OCI-M1 (cell line): ENCODE measurements at places on chromosomes 6 and 20.

- no peak for DNase-seq
Measured at GRCh38 chr6:21999741-22000140, 297.1 kb downstream of the PRL start.

DNA sequence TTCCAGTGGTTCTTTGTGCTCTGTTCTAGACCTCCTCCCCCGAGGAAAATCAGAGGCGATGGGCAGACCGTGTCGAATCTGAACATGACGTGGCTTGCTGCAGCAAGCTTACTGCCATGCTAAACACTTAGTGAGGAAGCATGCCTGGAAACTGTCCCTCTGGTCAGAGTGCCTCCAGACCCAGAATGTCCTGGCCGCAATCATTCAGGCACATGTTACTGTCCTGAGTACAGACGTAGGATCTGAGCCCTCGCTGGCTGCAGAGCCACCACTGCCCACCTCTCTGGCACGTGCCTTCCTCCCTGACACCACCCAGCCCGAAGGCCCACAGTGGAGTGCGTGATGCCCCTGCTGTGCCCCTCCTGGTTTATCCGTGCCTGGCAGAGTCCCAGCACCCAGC, 163.6 kb downstream of the SYNDIG1 start:
- DNase-seq = no peak

GRCh38 chr6:6057442-6058053, 50.8 kb upstream of the NRN1 start:
- peak; percentile 82 for DNase-seq

DNA sequence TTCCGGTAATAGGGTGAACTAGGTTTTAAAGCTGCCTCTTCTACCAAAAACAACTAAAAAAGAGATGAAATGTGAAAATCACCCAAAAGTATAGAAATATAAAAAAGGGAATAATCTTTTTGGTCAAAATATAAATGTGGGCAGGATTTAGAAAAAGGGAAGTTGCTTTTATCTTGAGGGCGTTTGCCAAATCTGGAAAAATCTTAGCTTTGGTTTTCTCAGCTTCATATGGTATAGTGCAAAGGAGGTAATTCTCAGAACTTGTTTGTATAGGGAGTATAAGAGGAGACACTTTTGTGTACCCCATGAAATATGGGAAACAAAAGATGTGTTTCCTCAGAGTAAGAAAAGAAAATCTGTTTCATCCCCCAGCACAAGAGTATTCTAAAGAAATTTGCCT, 54.2 kb upstream of the TRIM26 start:
- DNase-seq = peak; percentile 57

- DNase-seq = peak; percentile 73
Measured at GRCh38 chr6:87333591-87334181, 4.6 kb upstream of the GJB7 start.

DNA sequence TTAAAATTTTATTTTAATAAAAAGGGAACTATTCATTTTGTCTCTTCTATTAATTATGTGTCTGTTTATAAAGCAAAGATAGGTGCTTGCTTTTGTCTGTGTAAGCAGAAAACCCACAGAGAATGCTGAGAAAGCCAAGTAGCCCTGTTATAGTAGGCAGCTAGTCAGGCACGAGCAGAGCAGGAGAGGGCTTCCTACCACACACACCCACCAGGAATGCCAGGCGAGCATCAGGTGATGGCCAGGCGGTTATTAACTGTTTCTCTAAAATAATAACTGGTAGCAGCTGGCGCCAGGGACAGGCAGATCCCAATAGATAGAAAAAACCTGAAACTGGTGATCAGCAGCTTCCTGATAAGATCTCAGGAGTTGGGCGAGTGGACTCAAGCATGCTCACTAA, 15.7 kb downstream of the C6orf15 start:
- no peak for DNase-seq

DNA sequence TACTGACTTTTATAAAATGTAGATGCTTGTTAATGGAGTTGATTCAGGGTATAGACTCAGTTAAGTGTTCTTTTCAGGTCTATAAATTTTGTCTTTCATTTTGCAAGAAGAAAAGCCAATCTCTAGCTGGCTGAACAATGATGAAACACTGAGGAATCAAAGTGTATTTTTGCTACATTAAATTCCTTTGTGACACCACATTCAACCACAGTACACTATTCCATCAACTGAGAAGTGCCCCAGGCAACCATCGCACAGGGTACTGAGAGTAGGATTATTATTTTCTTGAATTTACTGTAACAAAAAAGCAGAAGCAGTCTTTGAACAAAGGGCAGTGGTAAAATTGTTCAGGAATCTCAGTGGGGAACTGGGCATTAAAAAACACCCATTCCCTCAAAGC, 83.6 kb downstream of the PREP start:
- no peak for DNase-seq

GRCh38 chr20:21521596-21522480, 8.0 kb upstream of the NKX2-2 start:
- no peak for DNase-seq

DNA sequence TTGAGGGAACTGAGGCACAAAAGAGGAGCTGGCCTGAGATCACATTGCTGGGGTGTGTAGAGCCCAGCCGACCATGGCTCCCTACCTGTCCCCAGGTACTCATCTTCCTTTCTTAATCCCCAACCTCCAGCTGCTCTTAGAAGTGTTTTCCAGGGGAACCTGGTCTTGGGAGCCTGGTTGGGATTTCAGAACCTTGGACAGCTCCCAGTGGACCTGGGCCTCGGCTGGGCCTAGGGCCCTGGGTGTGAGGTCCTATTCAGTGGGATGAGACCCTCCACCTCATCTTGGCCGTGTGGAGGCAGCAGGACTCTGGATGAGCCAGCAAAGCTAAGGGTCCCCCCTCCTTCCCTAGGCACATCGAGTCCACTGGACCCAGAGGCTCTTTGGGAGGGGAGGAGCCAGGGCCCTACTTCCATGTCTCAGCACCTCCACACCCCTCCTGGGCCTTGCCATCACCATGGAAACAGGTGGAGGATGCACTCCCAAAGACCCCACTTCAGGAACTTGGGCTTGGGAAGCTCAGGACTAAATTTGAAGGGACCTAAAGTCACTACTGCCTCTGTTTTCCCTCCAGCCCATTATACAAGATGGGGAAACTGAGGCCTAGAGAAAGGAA, 38.5 kb downstream of the DLGAP4 start:
- DNase-seq = peak; percentile 59

- no peak for DNase-seq
Measured at GRCh38 chr6:14943116-14943515, 302.8 kb upstream of the JARID2 start.

- DNase-seq = peak; percentile 56
Measured at GRCh38 chr6:42452171-42453030, 675 bp upstream of the TRERF1 start.

GRCh38 chr20:6700563-6701329, 66.7 kb upstream of the BMP2 start:
- peak; percentile 77 for DNase-seq

DNA sequence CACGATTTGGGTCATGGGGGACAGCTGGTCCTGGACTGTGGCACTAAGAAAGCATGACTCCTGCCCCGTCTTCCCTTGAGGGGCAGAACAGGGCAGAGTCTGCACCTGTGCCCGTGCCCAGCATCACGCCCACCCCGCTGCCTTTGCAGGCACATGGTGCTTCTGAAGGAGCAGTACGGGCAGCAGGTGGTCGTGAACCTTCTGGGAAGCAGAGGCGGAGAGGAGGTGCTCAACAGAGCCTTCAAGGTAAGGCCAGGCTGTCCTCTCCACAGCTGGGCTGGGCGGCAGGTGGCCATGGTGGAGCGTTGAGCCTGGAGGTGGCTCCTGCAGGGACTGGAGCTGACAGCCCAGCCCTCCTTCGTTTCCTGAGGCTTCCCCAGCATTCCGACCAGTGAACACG, 77.4 kb downstream of the SYNJ2 start:
- no peak for DNase-seq

DNA sequence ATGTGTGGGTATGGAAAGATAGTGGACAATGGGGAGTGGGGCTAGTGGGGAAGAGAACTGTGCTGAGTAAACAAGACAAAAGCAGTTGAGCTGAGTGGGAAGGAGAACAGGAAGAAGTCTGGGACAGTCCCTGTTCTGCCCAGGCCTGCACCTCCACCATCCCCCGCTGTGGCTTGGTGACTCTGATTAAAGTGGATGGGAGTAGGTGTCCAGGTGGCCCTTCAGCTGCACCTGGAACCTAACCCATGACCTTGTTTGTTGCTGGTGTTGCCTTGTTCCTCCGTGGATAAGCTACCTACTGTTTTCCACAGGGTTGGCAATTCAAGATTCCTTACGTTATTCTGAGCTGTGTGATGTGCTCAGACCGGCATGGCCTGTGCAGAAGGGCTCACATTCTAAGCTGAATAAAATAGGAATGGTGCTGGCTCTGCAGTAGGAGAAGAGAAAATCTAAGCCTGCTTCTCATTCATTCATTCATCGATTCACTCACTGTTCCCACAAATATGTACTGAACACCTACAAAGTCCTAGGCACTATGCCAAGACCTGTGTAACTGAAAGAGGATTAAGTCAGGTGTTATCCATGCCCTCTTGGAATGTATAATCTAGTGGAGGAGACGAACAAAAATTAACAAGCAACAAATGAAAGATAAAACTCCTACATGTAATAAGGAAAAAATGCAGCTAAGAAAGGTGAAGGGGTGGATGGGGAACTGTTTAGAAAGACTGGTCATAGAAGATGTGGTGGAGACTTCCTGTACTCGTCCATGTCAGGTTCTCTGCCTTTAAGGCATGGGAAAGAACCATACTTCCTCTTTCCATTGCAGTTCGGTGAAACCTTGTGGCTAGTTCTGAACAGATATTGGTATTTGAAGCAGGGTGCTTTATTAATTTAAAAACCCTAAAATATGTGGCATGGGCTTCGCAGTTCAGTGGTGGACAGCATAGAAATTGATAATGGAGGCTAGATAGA, 10.1 kb upstream of the CALHM6 start:
- peak; percentile 88 for DNase-seq

- DNase-seq = peak; percentile 73
Measured at GRCh38 chr6:124294574-124295200, 491.0 kb downstream of the NKAIN2 start.

GRCh38 chr6:143677891-143678791, at the start of gene PHACTR2:
Gene PHACTR2 (plus strand): TSS chr6:143677965. CDS start chr6:143678164, 199 bp downstream.
- DNase-seq = peak; percentile 84

DNA sequence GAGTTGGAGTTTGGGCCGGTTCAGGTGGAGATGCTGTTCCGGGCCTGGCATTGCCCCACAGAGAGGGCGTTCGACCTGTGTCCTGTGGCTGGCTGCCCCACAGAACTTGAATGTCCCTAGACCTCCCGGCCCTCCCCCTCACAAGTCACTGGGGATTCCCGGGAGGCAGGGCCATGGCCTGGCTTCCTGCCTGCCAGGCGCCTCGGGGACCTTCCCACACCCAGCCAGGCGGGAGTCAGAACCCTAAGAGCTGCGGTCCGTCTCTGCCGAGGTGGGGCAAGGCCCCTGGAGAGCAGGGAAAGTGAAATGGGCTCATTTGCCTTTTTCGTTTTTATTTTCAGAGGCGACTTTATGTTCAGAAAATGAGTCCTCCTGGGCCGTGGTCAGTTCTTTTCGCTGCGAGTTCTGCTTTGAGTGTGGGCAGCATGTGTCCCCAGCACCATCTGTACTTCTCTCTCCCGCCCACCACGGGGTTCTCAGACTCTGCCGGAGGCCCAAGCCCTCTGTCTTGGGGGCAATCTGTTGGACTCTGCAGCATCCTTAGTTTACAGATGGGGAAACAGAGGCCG, 8.5 kb downstream of the RBM38 start:
- no peak for DNase-seq

- peak; percentile 34 for DNase-seq
Measured at GRCh38 chr6:131638013-131638412, 911 bp downstream of the ENPP3 start.

- no peak for DNase-seq
Measured at GRCh38 chr6:21116736-21117135, 476.8 kb upstream of the SOX4 start.

- DNase-seq = peak; percentile 49
Measured at GRCh38 chr6:73774311-73774774, 78.3 kb downstream of the CD109 start.

GRCh38 chr6:169738204-169738975, 13.0 kb downstream of the DYNLT2 start:
- no peak for DNase-seq

- DNase-seq = peak; percentile 91
Measured at GRCh38 chr6:67898875-67899274, 736.2 kb upstream of the ADGRB3 start.

- DNase-seq = no peak
Measured at GRCh38 chr6:8739454-8739853, 304.1 kb upstream of the SLC35B3 start.

DNA sequence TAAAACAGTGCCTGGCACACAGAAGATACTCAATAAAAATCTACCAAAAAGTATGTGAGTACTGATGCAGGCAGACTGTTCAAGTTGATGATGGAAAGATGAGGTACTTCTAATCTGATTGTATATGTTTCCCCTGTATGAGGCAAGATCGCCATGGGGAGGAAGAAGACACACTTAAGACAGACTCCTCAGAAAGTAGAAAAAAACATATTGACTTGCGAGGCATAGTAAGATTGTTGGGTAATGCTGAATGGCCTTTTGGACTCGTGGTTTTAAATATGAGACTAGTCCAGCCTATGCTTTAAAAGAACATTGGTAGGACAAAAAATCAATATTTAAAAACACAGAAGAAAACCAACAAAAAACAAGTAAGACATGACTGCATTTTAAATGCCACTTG, 72.6 kb downstream of the SHPRH start:
- DNase-seq = no peak

GRCh38 chr6:19524366-19525186, 312.6 kb upstream of the ID4 start:
- DNase-seq = no peak

GRCh38 chr6:109010705-109011102, 83.9 kb downstream of the SESN1 start:
- DNase-seq = peak; percentile 50

- no peak for DNase-seq
Measured at GRCh38 chr20:46583411-46584214, 33.2 kb upstream of the OCSTAMP start.

- no peak for DNase-seq
Measured at GRCh38 chr6:37205175-37205996, 35.4 kb downstream of the PIM1 start.

DNA sequence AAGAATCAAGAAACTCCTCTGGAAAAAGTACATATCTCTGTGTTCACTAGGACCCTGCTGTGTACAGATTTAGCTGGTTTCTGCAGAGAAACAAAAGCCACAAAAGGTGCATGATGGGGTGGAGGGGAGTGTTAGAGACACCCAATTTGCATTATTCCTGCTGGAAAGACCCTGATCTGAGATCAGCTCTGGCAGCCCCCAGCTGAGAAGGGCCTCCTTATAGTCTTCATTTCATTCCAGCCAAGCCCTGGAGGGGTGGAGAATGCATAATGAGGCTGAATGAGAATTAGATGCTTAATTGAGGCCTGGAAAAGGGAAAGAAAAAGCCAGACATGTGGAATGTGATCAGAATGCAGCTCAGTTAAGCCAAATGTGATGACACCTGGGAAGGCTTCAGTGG, 545.6 kb downstream of the KIF16B start:
- no peak for DNase-seq
